Activated gamma-delta T cell (primary cell): ENCODE measurements at places on chromosomes 1 and 21.

DNA sequence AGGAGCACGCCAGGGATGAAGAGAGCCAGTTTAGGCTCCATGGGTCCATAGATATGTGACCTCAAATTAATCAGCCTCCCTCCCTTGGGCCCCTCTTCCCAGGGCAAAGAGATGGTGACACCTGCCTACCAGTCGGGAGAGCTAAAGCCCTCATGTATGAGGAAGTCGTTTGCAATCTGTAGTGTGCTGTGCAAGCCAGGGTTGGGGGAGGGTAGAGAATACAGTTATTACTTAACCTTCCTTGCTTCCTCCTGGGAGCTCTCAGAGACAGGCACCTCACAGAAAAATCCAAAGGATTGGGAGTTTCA, 4.0 kb downstream of the PGLYRP4 start:
- no peak for DNase-seq

DNA sequence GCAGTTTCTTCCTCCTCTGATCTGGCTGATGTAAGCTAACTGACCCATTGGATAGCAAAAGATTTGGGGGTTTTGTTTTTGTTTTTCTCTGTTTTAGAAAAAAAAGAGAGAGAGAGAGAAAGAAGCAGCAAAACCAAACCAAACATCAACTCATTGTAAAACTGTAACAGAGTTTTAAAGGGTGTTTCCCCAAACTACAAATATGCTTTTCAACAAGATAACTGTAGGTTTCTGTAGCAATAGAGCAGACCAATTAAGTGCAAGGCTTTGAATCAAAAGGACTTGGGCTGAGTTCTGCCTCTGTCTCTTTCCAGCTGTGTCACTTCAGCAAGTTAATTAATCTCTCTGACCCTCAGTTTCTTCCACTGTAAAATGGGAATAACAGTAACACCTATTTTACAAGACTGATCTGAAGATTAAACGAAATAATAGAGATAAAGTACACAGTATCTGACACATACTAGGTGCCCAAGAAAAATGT, 44.5 kb downstream of the RRAGC start:
- no peak for DNase-seq

- no peak for DNase-seq
Measured at GRCh38 chr1:158068918-158069317, 75.5 kb downstream of the KIRREL1 start.

GRCh38 chr1:37070126-37070525, 35.8 kb upstream of the GRIK3 start:
- DNase-seq: no peak

DNA sequence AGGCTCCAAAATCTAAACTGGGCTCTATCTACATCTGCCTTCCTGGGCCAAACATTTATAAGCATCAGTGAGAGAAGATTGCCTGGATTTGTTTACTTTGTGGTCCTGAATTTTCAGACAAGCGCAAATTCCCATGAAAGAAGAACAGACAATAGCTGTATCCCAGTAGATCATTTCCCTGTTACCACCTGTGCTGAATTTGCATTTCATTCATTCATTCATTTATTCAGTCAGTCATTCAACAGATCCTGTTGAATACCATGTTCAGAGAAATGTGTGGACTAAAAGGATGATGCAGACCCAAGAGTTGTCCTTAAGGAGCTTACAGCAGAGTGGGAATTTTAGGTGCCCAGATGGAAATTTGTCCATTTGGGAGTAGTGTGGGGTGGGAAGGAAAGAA, 2.2 kb downstream of the PGM1 start:
- DNase-seq: no peak

DNA sequence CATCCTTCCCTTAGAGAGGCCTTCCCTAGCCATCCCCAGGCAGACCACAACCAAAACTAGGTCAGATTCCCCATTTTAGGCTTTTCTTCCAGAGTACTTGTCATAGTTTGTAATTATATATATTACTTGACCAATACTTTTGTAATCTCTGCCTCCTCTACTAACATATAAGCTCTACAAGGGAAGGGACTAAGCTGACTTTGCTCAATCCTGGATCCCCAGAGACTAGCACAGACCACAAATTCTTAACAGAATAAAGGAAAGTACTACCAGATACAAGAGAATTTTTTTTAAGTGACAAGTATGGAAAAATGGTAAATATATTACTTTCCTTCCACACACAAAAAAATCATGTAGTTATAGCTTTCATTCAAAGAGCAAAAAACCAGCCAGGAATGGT, 2.0 kb downstream of the ZMYM6 start:
- DNase-seq: no peak

- DNase-seq: no peak
Measured at GRCh38 chr1:7247158-7247557, 461.9 kb downstream of the CAMTA1 start.

DNA sequence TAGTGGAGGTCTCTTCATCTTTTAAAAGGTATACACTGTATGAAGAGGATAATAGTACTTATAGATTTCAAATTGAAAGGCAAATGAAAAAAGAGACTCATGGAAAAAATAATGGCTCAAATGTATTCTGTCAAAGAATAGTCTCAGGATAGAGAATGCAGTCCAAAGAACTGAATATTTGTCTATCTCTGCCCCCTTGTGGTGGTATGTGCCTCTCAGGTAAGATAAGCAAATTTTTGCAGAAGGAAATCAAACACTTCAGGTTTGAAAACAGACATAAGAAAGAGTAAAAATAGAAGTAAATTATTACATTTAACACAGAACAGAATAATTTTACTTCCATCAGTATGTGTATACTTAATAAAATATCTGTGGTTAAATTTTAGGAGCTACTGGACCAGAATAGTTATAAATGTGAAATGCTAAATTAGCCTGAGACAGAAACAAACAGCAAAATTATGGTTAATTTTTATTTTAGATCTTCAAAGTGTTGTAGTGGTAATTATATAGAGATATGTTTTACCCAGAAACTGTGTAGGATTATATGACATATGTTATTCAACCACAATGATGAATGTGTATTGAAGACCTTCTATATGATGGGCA, 164.4 kb upstream of the PALMD start:
- DNase-seq: no peak

- no peak for DNase-seq
Measured at GRCh38 chr1:176829261-176829660, 335.3 kb downstream of the ASTN1 start.

DNA sequence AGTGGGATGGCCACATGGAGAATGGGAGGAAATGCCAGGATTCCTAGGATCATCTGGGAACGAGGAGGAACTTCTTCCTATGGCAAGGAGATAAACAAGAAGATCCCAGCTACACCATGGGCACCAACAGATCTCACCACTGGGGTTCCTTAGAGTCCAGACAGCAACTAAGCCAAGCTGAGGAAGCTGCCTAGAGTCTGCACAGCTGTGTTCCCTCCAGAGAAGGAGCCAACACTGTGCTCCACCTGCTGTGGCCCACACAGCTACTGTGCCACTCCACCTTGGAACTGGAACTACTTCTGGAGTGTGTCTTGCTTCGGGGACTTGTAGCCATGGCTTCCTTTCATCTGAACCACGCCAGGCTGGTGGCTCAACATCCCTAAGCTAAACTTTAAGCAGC, 6.0 kb downstream of the IFNAR1 start:
- no peak for DNase-seq

DNA sequence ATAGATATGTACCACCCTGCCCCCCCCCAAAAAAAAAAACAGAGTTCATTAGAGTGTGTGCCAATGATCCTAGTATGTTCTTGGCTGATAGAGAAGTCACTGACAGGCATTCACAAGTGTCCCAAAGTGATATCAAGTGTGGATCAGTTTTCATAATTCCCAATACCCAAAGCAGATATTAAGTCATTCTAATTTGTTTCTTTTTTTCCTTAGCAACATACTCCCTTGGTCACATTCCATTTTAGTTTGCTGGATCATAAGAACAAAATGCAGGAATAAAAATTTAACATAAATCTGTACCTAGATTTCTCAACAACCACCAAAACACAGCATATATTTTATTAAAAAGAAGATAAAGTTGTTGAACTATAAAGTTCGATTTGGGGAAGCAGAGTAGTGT, 129.8 kb upstream of the PALMD start:
- no peak for DNase-seq

GRCh38 chr1:215484171-215484939, 82.7 kb upstream of the KCTD3 start:
- no peak for DNase-seq

GRCh38 chr1:201945157-201945556, 1.2 kb downstream of the LMOD1 start:
- no peak for DNase-seq

DNA sequence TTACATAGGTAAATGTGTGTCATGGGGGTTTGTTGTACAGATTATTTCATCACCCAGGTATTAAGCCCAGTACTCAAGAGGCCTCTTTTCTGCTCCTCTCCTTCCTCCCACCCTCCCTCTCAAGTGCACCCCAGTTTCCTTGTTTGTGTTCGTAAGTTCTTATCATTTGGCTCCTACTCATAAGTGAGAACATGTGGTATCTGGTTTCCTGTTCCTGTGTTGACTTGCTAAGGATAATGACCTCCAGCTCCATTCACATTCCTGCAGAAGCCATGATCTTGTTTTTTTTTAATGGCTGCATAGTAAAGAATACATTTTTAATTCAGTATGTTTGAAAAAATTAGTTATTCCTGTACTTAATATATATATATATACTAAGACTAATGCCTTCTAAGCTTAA, 107.7 kb downstream of the CLDN17 start:
- no peak for DNase-seq

DNA sequence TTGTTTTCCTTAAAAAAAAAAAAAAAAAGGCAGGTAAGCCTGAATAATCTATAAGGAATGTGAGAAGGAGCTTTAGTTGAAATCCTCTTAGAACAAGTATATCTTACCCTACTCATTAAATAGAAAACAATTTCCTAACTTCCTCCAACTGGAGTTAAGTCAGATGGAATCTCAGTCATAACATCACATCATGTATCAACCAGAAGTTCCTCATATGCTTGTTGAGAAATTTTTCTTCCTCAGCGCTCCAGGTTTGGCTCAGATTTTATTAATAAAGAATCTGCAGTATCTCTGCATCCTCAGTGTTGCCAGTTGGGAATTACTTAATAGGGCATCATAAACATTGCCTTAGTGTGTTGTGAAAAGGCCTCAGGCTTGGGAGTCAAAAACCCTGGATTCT, 37.6 kb downstream of the DUSP10 start:
- DNase-seq: no peak

GRCh38 chr1:111938123-111938522, 51.3 kb downstream of the KCND3 start:
- no peak for DNase-seq

DNA sequence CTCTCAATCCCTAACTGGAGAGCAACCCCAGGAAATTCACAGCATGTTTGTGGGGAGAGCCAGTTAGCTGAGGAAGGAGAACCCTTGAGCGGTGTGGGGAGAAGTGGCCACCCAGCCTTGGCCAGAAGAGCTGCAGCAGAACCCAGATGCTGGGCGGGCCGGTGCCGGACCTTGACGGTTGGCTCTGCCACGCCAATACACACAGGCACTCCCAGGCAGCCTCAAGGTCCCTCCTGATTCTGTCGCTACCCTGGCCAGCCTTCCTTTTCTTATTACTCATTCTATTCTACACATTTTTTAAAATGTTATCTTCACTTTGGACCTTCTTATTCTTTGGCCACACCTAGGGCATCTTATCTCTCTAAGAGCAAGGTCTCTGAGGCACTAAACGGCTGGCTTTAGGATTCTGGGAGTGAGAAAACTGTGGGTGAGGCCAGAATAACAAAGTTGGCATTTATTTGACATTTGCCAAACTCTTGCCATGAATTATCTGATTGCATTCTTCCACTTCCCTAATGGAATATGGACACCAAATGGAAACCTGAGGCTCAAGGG, 50.4 kb upstream of the GPR37L1 start:
- DNase-seq: no peak

GRCh38 chr1:83583351-83584014, 415.4 kb downstream of the TTLL7 start:
- DNase-seq: no peak

DNA sequence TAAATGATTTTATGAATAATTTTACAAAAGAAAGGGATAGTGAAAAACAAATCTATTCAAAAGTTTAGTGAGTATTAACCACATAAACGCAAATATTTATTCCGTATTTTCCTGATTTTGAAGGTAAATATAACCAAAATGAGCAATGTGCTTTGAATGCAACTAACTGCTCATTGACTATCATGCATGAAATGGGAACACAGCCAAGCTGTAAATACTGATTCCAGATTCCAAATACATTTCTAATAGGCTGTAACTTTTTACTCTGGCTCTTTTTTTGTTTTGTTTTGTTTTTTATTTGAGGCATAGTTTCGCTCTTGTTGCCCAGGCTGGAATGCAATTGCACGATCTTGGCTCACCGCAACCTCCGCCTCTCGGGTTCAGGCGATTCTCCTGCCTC, 41.8 kb downstream of the SELENOF start:
- DNase-seq: no peak
